NCI-H2029 treated with DMSO at 0.1 percent for 48 hours (cell line): ENCODE measurements at places on chromosomes 11 and 22.

DNA sequence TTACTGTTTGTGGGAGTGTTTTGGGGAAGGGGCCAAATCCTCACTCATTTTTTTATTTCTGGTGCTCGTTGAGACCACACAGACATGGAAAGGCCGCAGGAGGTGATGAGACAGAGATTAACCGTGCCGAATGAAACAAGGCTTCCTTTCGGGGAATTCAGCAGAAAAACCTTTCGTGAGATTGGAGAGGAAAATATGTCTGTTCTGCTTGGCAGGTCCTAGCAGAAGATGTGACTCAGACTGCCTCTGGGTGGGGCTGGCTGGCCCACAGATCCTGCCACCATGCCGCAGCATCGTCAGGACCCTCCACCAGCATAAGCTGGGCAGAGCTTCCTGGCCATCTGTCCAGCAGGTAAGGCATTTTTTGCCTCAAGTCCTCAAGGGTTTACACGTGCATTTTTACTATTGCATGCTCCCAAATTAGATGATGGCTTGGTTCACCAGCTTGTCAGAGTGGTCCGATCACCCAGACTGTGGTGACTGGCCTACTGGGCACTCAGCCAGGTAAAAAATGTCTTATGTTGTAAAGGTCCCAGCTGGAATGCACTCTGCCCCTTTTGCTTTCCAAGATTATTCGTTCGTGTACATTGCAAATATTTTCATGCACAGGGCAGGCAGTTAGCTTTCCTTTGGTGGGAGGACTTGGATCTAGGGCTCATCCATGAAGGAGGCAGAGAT, 1.5 kb downstream of the DDB2 start:
- no peak for DNase-seq

GRCh38 chr11:80849253-80849652, 1408.4 kb upstream of the TENM4 start:
- DNase-seq, result no peak

- DNase-seq, result no peak
Measured at GRCh38 chr11:2691355-2691761, 8.4 kb downstream of the KCNQ1OT1 start.

GRCh38 chr11:100883830-100884229, 196.7 kb downstream of the ARHGAP42 start:
- DNase-seq, result no peak

- DNase-seq, result no peak
Measured at GRCh38 chr22:25655371-25655935, 86.5 kb upstream of the MYO18B start.

GRCh38 chr11:46553814-46554212, 40.0 kb downstream of the AMBRA1 start:
- no peak for DNase-seq
